ENCODE measurements at places on chromosomes 13 and 19. TPM values are rescaled to one million over a fixed set of nuclear protein-coding genes. Genes with fewer than 3 reads are reported as not detected.

The ZIC5 gene
- total RNA-seq, result not detected

The PEX11G gene
- 2.4 TPM for total RNA-seq

The CRLF1 gene
- total RNA-seq, result 0.21 TPM

The SIGLEC10 gene
- total RNA-seq, result not detected

The ACER1 gene
- not detected for total RNA-seq

The ADAMTS10 gene
- not detected for total RNA-seq

The FFAR3 gene
- total RNA-seq, result not detected

The KIR3DL2 gene
- total RNA-seq, result not detected

The ZNF493 gene
- 7.2 TPM for total RNA-seq

The C1QTNF9B gene
- total RNA-seq, result not detected

The MAMSTR gene
- 0.48 TPM for total RNA-seq

The LHB gene
- not detected for total RNA-seq

The MBNL2 gene
- total RNA-seq, result 23.9 TPM

The ZNF132 gene
- total RNA-seq, result 5.5 TPM

The ZNF442 gene
- total RNA-seq, result 2.1 TPM

The XRCC1 gene
- total RNA-seq, result 12.1 TPM

The TLE2 gene
- 1.4 TPM for total RNA-seq

The ZNF430 gene
- 14.2 TPM for total RNA-seq

The CEACAM7 gene
- 0.24 TPM for total RNA-seq

The FSTL3 gene
- total RNA-seq, result 263 TPM

The EMP3 gene
- total RNA-seq, result 2.8 TPM

The ZNF415 gene
- 6.3 TPM for total RNA-seq

The NCAN gene
- not detected for total RNA-seq

The LILRB1 gene
- total RNA-seq, result not detected

The OR7D4 gene
- total RNA-seq, result not detected

The ZNF225 gene
- 1.9 TPM for total RNA-seq

The ATP4A gene
- not detected for total RNA-seq

The PSG5 gene
- total RNA-seq, result 0.43 TPM

The CAMSAP3 gene
- 12.3 TPM for total RNA-seq

The IL12RB1 gene
- not detected for total RNA-seq

The PLEKHF1 gene
- 28.6 TPM for total RNA-seq

The GAS6 gene
- total RNA-seq, result 130 TPM

The CPB2 gene
- under 0.01 TPM for total RNA-seq

The APOC1 gene
- 4.3 TPM for total RNA-seq

The NAPA gene
- total RNA-seq, result 57.1 TPM

The SDHAF1 gene
- 26.9 TPM for total RNA-seq

The ERCC2 gene
- 6.0 TPM for total RNA-seq

The SLITRK1 gene
- not detected for total RNA-seq
